ENCODE measurements at places on chromosomes 2 and 18.

- no peak for DNase-seq
Measured at GRCh38 chr2:175877845-175878544, 124.1 kb downstream of the LNPK start.

GRCh38 chr18:25080211-25080610 is 271.8 kb downstream of the ZNF521 start:
- DNase-seq: no peak

DNA sequence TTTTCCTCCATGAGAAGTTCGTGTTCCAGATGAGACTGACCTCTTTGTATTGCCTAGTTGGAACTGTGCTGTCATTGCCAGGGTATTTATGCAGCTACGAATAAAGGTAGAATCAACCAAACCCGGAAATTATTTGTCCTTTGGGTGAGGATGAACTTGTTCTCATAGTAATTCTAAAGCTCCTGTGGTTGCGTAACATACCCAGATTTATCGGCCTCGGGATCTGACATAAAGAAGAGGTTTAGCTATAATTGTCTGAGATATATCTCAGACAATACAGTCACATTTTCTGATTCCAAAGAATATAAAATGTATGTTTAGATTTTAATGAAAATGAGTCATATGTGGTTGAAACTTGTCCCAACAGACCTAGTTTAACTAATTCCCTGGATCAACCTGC is 628.7 kb upstream of the LINC00305 start:
- no peak for DNase-seq

- no peak for DNase-seq
Measured at GRCh38 chr2:56315376-56315775, 131.6 kb downstream of the CCDC85A start.

DNA sequence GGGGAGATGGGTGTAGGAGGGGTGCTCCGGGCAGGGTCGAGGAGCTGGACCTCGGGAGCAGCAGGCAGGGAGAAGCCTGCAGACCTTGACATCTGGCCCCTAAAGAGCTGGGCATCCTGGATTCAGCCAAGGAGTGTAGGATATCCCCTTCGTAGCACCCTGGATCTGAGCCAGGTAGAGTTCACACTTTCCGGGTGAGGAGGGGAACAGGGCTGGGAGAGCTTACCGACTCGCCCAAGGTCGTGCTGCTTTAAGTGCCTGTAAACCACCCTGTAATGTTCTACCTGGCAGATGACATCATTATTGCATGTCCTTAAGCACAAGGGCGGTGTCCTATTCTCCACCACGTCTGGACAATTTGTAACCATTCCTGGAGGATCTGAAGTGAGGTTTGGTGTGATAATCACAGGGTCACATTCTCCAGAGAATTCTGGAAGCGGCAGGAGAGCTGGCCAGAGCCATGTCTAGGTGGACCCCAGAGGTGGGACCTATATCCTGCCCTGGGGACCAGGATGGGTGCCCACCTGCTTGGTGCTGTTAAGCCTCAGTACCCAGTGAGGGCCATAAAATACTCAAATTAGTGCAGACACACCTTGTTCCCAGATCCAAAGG is 14.6 kb downstream of the ITM2C start:
- DNase-seq: no peak

GRCh38 chr2:148167855-148168254 is 147.0 kb downstream of the MBD5 start:
- DNase-seq: no peak

DNA sequence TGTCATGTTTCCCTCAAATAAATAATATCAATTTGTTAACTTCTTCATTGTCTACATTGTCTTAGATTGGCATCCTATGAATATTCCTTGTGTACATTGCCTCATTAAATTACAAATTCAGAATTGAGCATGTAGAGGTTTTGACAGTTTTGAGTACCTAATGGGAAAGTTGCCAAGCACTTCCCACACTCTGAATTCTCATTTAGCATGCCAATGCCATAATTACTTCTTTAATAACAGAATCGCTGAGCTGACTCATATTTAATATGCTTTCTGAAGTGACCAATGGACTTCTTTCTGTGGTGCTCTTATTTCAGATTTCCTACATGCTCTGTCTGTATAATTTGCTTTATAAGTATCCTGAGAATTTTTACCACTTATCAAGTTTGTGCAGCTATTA is 114.4 kb upstream of the NOL4 start:
- no peak for DNase-seq

GRCh38 chr2:118882693-118883336 is 35.4 kb upstream of the EN1 start:
- DNase-seq: peak; percentile 47

DNA sequence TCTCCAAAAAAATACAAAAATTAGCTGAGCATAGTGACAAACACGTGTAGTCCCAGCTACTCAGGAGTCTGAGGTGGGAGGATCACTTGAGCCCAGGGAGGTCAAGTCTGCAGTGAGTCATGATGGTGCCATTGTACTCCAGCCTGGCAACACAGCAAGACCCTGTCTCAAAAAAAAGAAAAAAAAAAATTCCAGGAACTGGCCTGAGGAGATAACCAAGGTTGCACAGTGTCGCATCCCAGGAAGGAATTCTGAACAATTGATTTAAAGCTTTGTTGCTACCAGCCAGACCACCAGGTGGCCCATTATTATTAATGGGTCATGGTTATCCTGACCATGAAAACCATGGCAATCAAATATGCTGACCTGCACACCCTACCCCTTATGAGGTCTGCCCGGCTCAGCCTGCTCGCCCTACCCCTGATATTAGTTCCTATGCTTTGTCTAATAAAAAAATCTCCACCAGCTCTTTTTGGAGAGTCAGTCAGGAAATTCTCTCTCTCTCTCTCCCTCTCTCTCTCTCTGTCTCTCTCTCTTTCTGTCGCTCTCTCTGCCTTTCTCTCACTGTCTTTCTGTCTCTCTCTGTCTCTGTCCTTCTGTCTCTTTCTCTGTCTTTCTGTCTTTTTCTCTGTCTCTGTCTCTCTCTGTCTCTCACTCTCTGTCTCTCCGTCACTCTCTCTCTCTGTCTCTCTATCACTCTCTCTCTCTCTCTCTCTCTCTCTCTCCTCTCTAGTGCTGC is 73.7 kb downstream of the NCAPH start:
- no peak for DNase-seq

GRCh38 chr2:74399785-74400184 is 19.7 kb upstream of the DCTN1 start:
- DNase-seq: no peak

GRCh38 chr2:86510436-86510933 is 52.8 kb downstream of the CHMP3 start:
- no peak for DNase-seq

- no peak for DNase-seq
Measured at GRCh38 chr2:46460241-46460921, 19.0 kb upstream of the TMEM247 start.

- no peak for DNase-seq
Measured at GRCh38 chr2:189582809-189583192, 2.2 kb upstream of the SLC40A1 start.

GRCh38 chr2:144539289-144539782 is 19.4 kb upstream of the ZEB2 start:
- DNase-seq: no peak

- no peak for DNase-seq
Measured at GRCh38 chr2:223057569-223057968, 5.6 kb downstream of the KCNE4 start.

- no peak for DNase-seq
Measured at GRCh38 chr2:133498662-133499585, 69.3 kb downstream of the NCKAP5 start.

DNA sequence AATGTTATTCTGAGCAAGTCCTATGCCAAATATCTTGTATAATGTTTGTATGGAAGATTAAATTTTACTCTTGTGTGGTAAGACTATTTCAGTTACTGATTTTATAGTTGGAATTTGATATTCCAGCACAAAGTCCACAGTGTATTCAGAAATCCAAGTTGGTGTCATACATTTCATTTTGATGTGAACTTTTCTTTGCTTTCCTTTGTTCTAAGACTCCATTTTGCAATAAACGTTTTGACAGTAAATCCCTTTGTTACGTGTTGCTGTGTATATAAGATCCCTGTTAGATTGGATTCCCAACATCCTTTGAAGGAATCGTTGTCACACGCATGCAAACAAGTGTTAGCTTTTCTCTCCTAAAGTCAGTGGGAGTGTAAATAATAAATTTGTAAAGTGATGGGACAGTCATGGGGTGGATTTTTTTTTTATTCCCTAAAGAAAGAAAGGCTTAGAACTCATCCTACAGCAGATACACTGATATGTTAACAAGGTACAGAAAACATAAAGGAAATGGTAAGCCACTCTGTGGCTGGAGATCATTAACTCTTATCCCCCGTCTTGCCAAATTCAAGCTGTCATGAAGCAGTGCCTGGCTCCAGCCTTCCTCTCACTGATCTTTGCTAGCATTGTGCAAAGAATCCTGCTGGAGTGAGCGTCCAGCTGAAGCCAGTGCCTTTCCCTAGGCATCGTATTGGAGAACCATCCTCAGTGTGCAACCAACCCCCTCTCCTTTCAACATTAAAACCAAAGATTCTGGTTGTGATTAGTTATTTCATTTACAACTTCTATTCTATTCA is 127.6 kb upstream of the CDCA7 start:
- no peak for DNase-seq

GRCh38 chr2:62283147-62283546 is 87.2 kb downstream of the B3GNT2 start:
- DNase-seq: no peak

GRCh38 chr2:2134037-2134436 is 197.0 kb downstream of the MYT1L start:
- DNase-seq: no peak

DNA sequence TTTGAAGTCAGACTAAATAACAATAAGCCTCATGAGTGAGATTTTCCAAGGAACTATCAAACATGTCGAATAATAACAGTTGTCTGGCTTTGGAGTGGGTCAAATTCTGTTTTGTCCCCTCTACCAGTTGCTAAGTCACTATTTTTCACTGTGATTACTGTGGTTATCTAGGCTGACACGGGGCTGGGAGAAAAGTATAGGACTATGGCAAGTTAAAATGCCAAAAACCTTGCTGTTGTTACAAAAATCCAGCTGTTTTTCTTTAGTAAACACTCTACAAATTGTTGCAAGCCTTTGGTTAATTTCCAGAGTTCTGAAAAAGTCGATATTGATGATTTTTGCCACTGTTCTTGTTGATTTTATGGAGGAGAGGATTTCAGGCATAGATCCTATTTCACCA is 1.5 kb downstream of the CFAP210 start:
- DNase-seq: no peak

- DNase-seq: no peak
Measured at GRCh38 chr2:54599914-54600313, 123.5 kb upstream of the EML6 start.

All from effector CD4-positive, alpha-beta T cell (primary cell).